ENCODE measurements at places on chromosomes 6 and 20.

- no peak for DNase-seq
These were observed 20.6 kb downstream of the RBCK1 start for GRCh38 chr20:428658-429200.

DNA sequence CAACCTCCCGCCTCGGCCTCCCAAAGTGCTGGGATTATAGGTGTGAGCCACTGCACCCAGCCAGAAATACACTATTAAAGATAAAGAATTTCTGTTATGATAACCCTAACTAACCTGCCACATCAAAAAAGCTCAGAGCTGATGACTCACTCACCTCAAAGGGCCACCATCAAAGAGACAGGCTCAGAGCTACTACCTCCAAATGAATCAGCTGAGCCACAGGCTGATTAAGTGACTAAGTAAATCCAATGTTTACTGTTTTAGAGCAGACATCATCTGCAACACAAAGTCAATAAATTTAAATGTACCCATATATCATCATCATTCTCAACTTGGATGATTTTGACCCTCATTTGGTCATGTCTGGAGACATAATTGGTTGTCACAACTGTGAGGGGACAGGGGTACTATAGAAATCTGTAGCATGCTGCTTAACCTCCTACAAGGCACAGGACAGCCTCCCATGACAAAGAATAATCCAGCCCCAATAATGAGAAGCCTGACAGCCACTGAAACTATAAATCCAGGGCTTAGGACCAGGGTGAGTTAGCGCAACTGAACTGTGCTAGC lies 106.5 kb downstream of the ATP9A start:
- DNase-seq = no peak

GRCh38 chr6:163876391-163876790 lies 461.9 kb downstream of the QKI start:
- DNase-seq = no peak

GRCh38 chr20:51311636-51312479 lies 230.7 kb downstream of the NFATC2 start:
- no peak for DNase-seq

- DNase-seq = no peak
These were observed 175.2 kb upstream of the ARID1B start for GRCh38 chr6:156602066-156602385.

DNA sequence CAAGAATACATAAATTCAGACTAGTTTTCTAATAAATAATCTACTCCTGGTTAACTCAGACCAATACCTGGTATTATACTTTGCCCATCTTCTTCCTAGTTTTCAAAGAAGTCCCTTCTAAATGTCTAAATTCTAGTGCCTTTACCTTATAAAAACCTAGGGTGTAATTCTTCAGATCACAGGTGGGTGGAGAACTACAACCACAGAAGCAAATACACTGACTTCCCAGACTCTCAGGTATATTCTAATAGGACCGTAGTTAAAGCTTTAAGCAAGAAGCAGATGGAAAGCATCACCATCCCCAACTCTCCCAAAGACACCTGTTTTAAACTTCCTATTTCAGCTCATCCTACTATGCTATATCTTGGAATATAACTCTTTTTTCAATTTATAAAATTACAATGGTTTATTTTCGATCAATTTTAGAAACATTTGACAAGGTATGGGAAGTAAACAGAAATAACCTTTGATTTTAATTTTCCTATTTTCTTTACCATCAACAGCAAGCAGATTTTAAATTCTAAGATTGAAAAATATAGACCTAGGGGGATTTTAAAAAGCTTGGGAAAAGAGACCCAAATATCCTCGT lies 15.8 kb downstream of the MAN1A1 start:
- no peak for DNase-seq

GRCh38 chr6:63371104-63371715 lies 51.4 kb upstream of the LGSN start:
- DNase-seq = no peak

DNA sequence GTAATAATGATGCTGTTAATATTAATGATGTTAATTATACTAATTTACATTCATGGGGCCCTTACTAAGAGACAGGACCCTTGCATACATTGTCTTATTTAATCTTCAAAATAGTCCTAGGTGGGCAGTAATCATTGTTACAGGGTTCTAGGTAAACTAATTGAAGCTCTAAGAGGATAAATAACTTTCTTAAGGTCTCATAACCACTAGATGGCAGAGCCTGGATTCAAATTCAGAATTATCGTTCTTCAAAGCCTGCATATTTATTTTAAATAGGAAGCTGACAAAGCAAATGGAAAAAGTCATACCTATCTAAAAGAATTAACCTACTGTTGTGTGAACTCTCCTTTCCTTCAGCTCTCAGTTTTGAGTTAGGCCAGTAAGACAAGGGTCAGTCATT lies 23.5 kb downstream of the PTCHD4 start:
- no peak for DNase-seq

- peak; percentile 12 for DNase-seq
These were observed 608.4 kb downstream of the EPHA7 start for GRCh38 chr6:92810913-92811312.

- no peak for DNase-seq
These were observed 85.4 kb downstream of the EYA4 start for GRCh38 chr6:133326584-133326983.

GRCh38 chr6:139613496-139613895 lies 239.0 kb upstream of the CITED2 start:
- DNase-seq = no peak

GRCh38 chr20:64063389-64064144 lies 569 bp downstream of the TCEA2 start:
- no peak for DNase-seq

- DNase-seq = no peak
These were observed 20.2 kb upstream of the SLC22A3 start for GRCh38 chr6:160327981-160328380.

DNA sequence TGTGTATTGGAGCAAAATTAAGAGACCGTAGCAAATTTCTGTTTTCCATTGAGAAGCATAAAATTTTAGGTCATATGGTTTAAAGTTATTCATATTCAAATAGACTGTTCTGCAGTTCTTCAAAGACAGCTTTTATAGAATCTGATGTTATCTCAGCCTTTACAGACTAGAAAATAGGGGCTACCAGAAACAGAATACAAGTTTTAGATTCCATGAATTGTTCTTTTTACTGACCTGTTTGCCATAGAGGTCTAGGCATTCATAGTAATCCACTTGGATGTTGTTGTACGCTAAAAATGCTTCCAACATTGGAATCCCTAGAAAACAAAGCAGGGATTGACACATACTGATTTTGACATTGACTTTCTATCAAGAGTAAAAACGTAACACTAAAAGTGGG lies 47.3 kb upstream of the BTBD3 start:
- no peak for DNase-seq

- DNase-seq = no peak
These were observed 53.2 kb downstream of the PHACTR3 start for GRCh38 chr20:59657459-59658046.

- DNase-seq = no peak
These were observed at the start of gene HLA-DOA for GRCh38 chr6:33008944-33009861. TSS of gene HLA-DOA (minus strand) at chr6:33009591.

- peak; percentile 81 for DNase-seq
These were observed 126.8 kb downstream of the ALDH8A1 start for GRCh38 chr6:134822920-134823709.

- DNase-seq = no peak
These were observed 2.6 kb downstream of the STK35 start for GRCh38 chr20:2104236-2104635.

DNA sequence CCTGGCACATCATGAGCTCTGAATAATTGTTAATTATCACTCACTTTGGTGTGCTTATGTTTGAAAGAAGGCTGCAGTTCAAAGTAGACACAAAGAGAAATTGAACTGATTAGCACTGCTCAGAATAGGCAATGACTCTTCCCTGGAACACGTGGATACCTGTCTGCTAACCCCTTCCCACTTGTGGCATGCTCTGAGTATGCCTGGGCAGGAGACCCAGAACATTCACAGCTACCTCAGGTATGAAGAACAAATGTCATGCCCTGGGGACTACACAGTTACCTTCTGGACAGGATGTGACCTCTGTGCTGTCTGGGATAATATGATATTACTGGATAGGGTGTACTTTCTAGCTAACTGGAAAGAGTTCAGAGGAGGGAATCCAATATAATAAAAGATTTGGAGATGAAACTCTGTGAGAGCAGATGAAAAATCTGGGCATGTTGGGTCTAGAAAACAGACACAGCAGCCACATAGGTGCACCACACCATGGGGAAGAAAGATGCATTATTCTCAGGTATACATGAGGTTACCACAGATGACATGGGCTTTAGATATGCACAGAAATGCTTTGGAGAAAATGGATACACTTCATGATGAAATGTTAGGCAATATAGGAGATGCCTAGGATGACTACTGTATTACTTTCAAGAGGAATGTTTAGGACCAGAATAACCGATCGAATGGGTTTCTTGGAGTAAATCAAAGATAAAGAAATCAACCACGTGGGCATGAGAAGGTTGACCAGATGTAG lies 324.2 kb upstream of the PREP start:
- DNase-seq = no peak

DNA sequence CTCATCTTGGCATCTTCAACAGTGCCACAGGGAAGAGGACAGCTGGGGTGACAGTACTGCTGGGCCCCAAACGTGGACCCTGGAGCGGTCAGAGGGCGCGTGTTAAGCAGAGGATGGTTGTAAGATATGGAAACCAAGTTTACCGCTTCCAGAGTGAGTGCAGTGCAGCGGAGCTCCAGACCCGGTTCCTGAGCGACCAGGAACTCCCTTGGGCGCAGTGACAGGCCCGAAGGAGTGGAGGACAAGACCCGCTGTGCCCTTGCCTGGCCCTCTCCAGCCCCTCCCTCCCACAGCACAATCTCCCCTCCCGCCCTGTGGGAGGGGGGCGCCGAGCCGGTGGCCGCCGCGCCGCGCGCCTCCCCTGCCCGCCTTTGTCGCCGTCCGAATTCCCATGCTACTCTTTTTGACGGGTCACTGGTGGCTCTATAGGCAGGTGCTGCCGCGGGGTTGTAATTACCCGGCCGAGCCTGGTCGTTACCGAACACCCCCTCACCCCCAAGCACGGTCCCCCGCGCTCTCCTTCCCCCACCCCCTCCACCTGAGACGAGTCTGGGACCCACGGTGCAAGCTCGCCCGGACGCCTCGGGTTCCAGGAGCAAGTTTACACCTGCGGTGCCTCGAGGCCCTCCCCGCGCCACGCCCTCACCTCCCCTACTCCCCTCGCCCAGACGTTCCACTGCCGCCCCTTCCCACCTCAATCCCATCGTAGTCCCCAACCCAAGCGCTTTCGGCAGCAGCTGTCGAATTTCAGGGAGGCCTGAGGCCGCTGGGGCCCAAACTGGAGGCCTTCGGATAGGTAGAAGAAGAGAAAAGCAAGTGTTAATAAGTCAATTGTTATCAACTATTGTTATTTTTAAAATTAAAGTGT lies 3.9 kb downstream of the NR2E1 start:
- DNase-seq = no peak

DNA sequence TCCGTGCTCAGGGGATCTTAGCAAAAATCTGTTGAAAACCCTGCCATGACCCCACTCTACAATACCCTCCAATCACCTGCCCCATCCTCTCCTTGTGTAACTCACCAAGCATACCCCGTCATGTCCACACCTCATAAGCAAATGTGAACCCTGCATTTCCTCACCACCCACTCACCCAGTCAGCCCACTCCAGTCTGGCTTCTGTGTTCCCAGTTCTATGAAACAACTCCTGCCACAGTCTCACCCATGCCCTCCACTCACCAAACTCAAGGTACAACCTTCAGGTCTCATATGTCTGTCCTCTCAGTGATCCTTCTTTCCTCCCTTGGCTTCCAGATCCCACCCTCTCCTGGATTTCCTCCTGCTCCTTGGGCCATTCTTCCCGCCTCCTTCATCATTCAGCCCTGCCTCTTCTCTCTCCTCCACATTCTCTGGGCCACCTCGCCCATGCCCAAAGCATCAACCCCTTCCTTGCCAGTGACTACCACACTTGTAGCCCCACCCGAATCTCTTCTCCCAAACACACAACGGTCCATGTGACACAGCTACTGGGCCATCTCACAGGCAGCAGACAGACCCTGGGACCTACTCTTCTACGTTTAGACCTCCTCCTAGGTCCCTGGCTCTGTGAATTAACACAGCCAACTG lies 8.8 kb downstream of the DDRGK1 start:
- no peak for DNase-seq

DNA sequence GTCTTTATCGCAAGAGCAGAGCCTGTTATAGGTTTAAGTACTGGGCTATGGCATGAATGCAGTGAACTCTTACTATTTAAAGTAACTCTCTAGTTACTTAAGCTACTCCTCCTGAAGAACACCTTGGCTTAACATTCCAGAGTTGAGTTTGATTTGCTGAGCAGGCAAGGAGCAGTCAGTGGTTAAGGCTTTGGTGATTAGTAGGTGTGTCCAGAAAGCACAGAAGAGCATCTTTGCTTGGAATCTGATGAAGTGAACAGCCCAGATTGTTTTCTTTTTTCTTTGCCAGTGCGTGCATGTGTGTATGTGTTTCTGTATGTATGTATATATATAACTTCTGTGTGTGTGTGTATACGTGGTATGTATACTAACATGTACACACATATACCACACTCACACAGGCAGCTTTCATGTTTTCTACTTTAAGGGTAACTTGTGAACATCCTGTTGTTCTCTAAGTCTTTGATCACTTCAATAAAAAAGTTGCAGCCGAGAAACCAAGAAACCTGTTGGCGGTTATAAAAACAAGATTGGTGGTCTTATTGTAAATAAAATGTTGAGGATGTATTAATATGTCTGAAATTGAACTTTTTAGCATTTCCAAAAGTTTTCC lies 56.2 kb upstream of the TULP4 start:
- DNase-seq = no peak

GRCh38 chr6:109055771-109056235 lies 38.8 kb downstream of the SESN1 start:
- no peak for DNase-seq

DNA sequence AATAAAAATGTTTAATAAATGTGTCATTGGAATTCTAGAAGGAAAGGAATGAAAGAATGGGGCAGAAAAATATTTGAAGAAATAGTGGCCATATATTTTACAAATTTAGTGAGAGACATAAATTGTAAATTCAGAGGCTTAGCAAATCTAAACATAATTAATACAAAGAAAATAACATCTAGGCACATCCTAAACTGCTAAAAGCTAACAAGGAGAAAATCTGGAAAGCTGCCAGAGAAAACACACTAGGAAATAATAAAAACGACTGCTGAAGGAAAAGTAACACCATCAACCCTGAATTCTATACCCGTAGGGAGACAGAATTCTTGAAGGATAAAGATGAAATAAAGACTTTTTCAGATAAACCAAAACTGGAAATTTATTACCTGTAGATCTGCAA lies 23.8 kb downstream of the CYB5R4 start:
- no peak for DNase-seq
